ENCODE measurements at places on chromosomes 1 and 21.
A peak's percentile ranks its signal among the peaks of the same experiment; 100 is the strongest.

GRCh38 chr1:183349201-183349711, 68.9 kb downstream of the NMNAT2 start:
- DNase-seq, result no peak

- DNase-seq, result peak; percentile 84
Observed at GRCh38 chr21:43693981-43694380, 24.9 kb upstream of the PDXK start.

DNA sequence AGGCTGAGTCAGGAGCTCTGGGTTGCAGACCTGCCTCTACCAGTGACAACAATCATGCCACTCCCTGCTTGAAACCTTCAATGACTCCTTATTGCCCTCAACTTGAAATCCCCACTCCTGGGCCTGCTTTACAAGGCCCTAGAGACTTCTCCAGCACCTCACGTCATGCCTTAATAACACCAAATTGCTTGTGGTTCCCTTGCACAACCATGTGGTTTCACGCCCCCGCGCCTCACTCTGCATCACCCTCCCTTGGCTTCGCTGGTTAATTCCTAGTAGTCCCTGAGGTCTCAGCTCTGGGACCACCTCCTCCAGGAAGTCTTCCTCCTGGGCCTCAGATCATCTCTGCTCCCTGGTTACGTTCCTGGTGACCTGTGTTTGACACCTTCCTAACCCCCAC, 33.0 kb downstream of the EPHA2 start:
- no peak for DNase-seq

- DNase-seq, result no peak
Observed at GRCh38 chr1:62462370-62462769, 25.5 kb downstream of the USP1 start.

- DNase-seq, result no peak
Observed at GRCh38 chr1:56548571-56548970, 30.8 kb downstream of the PLPP3 start.

DNA sequence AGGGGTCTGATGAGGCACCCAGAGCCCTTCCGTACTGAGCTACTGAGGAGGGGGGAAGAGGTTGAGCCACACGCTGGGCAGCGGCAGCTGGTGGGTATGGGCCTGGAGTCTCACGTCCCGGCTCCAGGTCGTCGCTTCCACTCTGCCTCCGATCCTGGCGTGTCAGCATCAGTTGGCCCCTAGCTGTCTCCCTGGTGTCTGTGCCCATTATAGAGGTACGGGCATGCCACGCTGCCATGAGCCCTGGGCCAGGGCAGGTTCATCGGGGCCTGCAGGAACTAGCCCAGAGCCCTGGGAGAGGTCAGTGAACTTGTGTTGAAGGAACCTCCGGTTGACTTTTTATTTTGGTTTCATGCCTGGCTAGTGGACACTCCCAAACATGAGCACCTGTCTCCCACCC, 18.2 kb downstream of the COQ8A start:
- DNase-seq, result no peak

- no peak for DNase-seq
Observed at GRCh38 chr1:97820470-97821188, 100.2 kb downstream of the DPYD start.

DNA sequence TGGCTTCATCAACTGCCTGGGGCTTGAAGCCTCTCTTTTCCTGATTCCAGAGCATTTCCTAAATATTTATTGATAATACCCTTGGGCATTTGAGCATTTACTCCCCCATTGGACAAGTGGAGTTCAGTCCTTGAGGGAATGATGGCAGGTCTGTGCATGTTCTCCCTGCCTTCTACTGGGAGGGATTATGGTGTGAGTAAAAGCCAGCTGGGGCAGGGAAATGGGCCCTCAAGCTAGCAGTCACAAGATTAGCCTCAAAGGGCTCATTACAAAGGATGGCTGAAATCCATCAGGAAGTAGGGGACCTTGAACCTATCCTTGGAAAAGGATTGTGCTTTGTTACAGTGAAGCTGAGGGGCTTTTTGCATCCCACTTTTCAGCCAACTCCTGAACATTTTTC, 24.2 kb upstream of the OSBPL9 start:
- no peak for DNase-seq

- DNase-seq, result no peak
Observed at GRCh38 chr1:12764016-12764415, 9.5 kb upstream of the PRAMEF12 start.

Measured in chondrocyte (in vitro differentiated cells).